ENCODE measurements at places on chromosomes 6 and 20. TPM values are rescaled to one million over a fixed set of nuclear protein-coding genes. Genes with fewer than 3 reads are reported as not detected.

The MAP7 gene
- total RNA-seq, result 33.6 TPM

The SGK2 gene
- total RNA-seq, result 5.6 TPM

The BMP2 gene
- 0.57 TPM for total RNA-seq

The ROS1 gene
- 0.18 TPM for total RNA-seq

The NOX3 gene
- not detected for total RNA-seq

The KIAA0408 gene
- 6.6 TPM for total RNA-seq

The TRIM10 gene
- not detected for total RNA-seq

The GHRH gene
- not detected for total RNA-seq

The MUC21 gene
- total RNA-seq, result not detected

The HEY2 gene
- total RNA-seq, result not detected

The PANK2 gene
- total RNA-seq, result 53.8 TPM

The OR2H1 gene
- not detected for total RNA-seq

The C6orf52 gene
- total RNA-seq, result 1.7 TPM

The EYS gene
- total RNA-seq, result not detected

The KAT14 gene
- total RNA-seq, result 10.8 TPM

The PLN gene
- not detected for total RNA-seq

The RGS17 gene
- 6.4 TPM for total RNA-seq

The CLDN20 gene
- total RNA-seq, result not detected

The GPX6 gene
- total RNA-seq, result not detected

The HLA-DQA1 gene
- total RNA-seq, result not detected

The DEFB124 gene
- not detected for total RNA-seq

The FLRT3 gene
- 2.0 TPM for total RNA-seq

The PTCHD4 gene
- not detected for total RNA-seq

The MYMX gene
- total RNA-seq, result not detected

The TP53TG5 gene
- not detected for total RNA-seq

The BPIFB2 gene
- not detected for total RNA-seq

The CGA gene
- not detected for total RNA-seq

The TFAP2B gene
- not detected for total RNA-seq

The WFDC12 gene
- not detected for total RNA-seq

The COL19A1 gene
- total RNA-seq, result not detected

The HCK gene
- total RNA-seq, result not detected

The TMC2 gene
- not detected for total RNA-seq

The MYH7B gene
- 0.20 TPM for total RNA-seq

The GMPR gene
- total RNA-seq, result 0.30 TPM

The EDN1 gene
- 39.5 TPM for total RNA-seq

The ZC2HC1B gene
- not detected for total RNA-seq

The RBM24 gene
- total RNA-seq, result 9.3 TPM

The ARMC12 gene
- total RNA-seq, result 0.47 TPM

The NKX2-4 gene
- not detected for total RNA-seq

The XKR7 gene
- total RNA-seq, result not detected

The LGSN gene
- total RNA-seq, result 3.5 TPM

The C4B gene
- total RNA-seq, result 0.56 TPM

The KCNK15 gene
- total RNA-seq, result 0.62 TPM

The GPX5 gene
- not detected for total RNA-seq

The CASS4 gene
- 0.09 TPM for total RNA-seq

The COL20A1 gene
- total RNA-seq, result 1.3 TPM

The KCNK5 gene
- total RNA-seq, result 1.1 TPM

The MEP1A gene
- total RNA-seq, result not detected

The TMEM14C gene
- 141 TPM for total RNA-seq

The GABRR1 gene
- not detected for total RNA-seq

The RAET1E gene
- 2.6 TPM for total RNA-seq

The PXDC1 gene
- 15.2 TPM for total RNA-seq

The BPIFB1 gene
- 0.14 TPM for total RNA-seq

The ACTL10 gene
- not detected for total RNA-seq

The KCNQ5 gene
- total RNA-seq, result 1.7 TPM

The IMPG1 gene
- not detected for total RNA-seq

The MROH8 gene
- total RNA-seq, result 0.79 TPM

The SLC22A1 gene
- 2.8 TPM for total RNA-seq
